Adrenal gland (tissue), 19 donors: ENCODE measurements at places on chromosomes 1 and 21. TPM values are rescaled to one million over a fixed set of nuclear protein-coding genes. Genes with fewer than 3 reads are reported as not detected.

DNA sequence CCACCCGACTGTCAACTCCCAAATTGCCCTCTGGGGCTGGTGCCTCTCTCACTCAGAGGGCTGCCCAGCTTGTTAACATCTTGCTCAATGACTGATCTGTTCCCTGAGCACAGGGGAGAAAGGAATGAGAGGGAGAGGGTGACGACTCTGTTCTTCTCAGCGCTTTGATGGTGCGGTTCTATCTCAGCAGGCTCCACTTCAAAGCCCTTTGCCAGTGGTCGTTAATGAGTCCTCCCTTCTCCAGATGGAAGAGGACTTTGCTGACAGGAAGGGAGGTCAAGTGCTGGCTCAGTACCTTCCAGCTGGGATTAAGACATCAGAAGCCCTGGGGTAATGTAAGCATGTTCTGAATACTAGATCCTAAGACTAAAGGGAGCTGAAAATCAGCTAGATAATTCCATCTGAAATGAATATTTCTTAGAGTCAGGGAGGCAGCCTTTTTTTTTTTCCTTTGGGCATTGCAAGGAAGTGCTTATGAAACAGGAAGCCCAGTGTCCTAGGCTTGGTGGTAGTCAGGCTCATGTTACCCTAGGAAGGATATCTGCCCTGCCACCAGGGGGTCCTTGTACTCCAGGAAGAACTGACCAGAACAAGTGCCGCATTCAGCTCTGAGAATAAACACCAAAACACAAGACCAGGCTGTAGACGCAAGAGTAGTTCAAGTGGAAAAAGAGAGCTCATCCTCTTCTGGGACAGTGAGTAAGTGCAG, 4.7 kb downstream of the FMOD start:
- H3K27ac ChIP-seq: no peak overlapping the region
- no peaks in the 10 kb centered on the region for H3K4me1 ChIP-seq
- H3K27me3 ChIP-seq: no peaks in the 10 kb centered on the region
- no peak overlapping the region for H3K4me3 ChIP-seq

GRCh38 chr21:46356494-46357334, 32.8 kb downstream of the PCNT start:
- H3K4me3 ChIP-seq: no peak overlapping the region
- H3K4me1 ChIP-seq: no peaks in the 10 kb centered on the region
- no peaks in the 10 kb centered on the region for H3K27me3 ChIP-seq
- DNase-seq: peak; percentile 6
- no peak overlapping the region for H3K27ac ChIP-seq

DNA sequence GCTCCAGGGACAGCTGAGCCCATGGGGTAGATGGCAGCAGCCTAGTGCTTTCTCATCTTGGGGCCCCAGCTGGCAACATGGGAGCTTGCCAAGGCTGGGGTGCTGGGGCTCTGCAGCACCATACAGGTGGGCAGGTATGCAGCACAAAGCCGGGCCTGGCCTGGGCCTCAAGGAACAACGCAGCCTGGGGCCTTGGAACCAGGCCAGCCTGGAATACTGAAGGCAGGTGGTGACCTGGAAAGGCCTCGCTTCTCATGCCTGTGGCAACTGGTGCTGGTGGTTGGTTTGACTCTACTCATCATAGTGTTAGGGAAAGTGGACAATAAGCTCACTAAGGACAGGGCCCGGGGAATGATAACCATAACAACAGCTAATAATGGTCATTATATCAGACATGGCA, 27.0 kb upstream of the SDHB start:
- no peak overlapping the region for H3K27ac ChIP-seq
- DNase-seq: no peak
- H3K4me1 ChIP-seq: no peaks in the 10 kb centered on the region
- no peak overlapping the region for H3K4me3 ChIP-seq
- H3K27me3 ChIP-seq: no peaks in the 10 kb centered on the region

GRCh38 chr1:229430761-229431283, 3.1 kb downstream of the ACTA1 start:
- H3K4me3 ChIP-seq: no peak overlapping the region
- no peak overlapping the region for H3K27ac ChIP-seq
- H3K4me1 ChIP-seq: no peaks in the 10 kb centered on the region
- H3K27me3 ChIP-seq: peaks cover 74% of the 10 kb centered on the region
- peak; percentile 59 for DNase-seq
- no peaks in the 10 kb centered on the region for H3K36me3 ChIP-seq

GBP4 gene
- 4.7 TPM for total RNA-seq
